ENCODE measurements at places on chromosomes 2 and 18.

DNA sequence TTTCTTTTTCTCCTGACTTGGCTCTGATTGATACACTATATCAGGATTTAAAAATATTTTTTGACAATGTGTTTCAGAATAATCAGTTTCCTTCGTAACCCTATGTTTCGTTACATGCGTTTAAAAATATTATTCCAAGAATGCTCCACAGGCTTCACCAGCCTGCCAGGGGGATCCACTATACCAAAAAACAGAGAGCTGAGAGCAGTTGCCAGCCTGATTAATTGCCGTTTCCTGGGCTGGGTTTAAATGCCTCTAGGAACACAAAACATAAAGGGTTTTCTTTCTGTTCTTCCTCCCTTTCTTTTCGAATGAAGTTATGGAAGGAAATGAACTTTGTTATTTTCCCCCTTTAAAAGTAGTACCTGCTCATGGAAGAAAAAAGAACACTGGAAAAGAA lies 47.9 kb downstream of the LRRFIP1 start:
- no peak for DNase-seq
- peak overlapping the region; percentile 49 for H3K4me3 ChIP-seq
- H3K27me3 ChIP-seq, result no peaks in the 10 kb centered on the region
- peaks cover 47% of the 10 kb centered on the region for H3K4me1 ChIP-seq
- peak overlapping the region; percentile 92 for H3K27ac ChIP-seq

- no peak overlapping the region for H3K27ac ChIP-seq
- H3K36me3 ChIP-seq, result no peaks in the 10 kb centered on the region
- H3K27me3 ChIP-seq, result no peaks in the 10 kb centered on the region
- H3K4me3 ChIP-seq, result no peak overlapping the region
Measured at GRCh38 chr2:109247812-109248211, 118.8 kb downstream of the SH3RF3 start.

DNA sequence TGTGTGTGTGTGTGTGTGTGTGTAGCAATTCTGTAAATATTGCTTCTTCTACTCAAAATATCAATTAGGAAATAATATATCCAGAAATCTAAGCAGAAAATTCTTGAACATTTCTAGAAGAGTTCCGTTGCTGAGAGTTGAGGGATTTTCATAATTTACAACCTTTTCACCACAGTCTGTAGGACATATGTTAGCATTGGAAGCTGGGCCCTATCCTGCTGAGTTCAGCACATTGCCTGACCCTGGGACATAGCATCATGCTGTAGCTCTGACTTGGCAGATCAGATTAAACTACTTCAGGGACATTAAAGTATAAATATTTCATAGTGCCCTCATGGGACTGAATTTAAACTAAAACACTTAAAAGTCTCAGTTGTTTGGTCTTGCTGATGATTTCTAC lies 129.2 kb upstream of the KCNH7 start:
- no peak for DNase-seq
- no peaks in the 10 kb centered on the region for H3K4me1 ChIP-seq
- H3K27ac ChIP-seq, result no peak overlapping the region
- no peak overlapping the region for H3K4me3 ChIP-seq
- H3K27me3 ChIP-seq, result no peaks in the 10 kb centered on the region

DNA sequence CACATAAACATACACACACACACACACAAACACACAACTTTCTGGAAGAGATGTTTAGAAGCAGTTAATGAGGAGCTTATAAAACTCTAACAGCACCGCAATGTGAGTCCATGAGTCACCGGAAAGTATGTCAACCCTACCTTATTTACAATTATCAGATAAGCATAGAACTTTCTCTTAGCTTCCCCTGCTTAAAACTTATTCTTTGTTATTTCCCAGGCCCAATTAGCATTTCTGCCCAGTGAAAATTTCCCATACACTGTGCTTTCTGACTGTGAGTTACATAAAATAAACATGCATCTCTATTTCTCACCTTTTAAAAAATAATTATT lies 737.6 kb downstream of the LRP1B start:
- H3K36me3 ChIP-seq, result no peaks in the 10 kb centered on the region
- H3K27ac ChIP-seq, result no peak overlapping the region
- H3K27me3 ChIP-seq, result no peaks in the 10 kb centered on the region
- no peak for DNase-seq
- no peak overlapping the region for H3K4me3 ChIP-seq

DNA sequence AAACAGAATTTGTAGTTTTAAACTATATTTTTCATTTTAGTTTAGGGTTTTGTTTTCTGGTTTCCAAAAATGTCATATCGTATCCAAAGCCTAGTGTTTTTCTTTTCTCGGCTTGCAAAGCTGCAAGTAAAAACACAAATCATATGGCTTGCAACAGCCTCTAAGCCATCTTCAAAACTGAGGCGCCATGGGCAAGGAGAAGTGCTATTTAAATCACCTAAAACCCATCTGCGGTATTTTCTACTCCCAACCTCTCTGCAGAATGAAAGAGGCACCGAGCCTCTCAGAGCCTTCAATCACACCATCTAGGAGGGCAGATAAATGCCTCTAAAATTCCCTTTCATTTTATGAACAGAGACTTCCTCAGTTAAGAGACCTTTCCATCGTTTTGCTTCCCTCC lies 25.2 kb downstream of the FECH start:
- no peaks in the 10 kb centered on the region for H3K4me1 ChIP-seq
- H3K4me3 ChIP-seq, result no peak overlapping the region
- H3K27me3 ChIP-seq, result no peaks in the 10 kb centered on the region

- H3K36me3 ChIP-seq, result no peaks in the 10 kb centered on the region
- H3K4me1 ChIP-seq, result no peaks in the 10 kb centered on the region
- no peaks in the 10 kb centered on the region for H3K27me3 ChIP-seq
- no peak overlapping the region for H3K4me3 ChIP-seq
- DNase-seq, result no peak
Measured at GRCh38 chr2:164773635-164774034, 68.0 kb downstream of the COBLL1 start.

DNA sequence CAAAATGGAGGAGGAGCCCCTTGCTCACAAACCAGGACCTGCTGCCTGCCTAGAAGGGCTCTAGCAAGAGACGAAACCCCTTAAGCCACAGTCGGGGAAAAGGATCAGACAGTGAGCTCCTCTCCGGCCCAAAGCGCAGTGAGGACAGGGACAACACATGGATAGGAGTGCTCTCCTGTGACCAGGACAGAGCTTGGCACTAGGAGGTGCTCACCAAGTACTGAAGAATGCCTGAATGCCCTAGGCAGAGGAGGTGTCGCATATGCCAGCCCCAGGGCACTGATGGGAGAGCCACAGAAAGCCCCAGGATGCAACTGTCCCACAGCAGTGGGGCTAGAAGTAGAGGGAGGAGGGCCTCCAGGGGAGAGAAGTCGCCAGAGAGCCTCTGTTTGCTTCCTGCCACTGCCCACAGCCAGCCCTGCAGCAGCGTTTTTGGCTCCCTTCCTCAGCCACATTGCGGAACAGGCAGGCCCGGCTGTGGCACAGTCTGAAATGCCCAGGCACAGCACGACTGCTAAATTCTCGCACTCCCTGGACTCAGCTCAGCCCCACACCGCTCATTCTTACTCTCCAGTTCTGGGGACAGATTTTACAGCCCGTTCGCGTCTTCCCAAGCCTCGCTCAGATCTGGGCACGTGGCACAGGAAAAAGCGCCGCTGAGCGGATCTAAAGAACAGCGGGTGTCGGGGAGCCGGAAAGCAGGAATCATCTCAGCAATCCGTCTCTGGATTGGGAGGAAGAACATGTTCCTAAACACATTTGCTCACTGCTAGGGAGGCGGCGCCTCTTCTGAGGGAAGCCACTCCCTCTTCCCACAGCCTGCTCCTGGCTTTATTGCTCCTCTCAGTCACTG lies 98.7 kb upstream of the POU3F3 start:
- no peak overlapping the region for H3K4me3 ChIP-seq
- no peak for DNase-seq
- H3K27ac ChIP-seq, result no peak overlapping the region
- H3K27me3 ChIP-seq, result no peaks in the 10 kb centered on the region

GRCh38 chr2:32063310-32064020 lies at the start of gene SPAST:
Gene SPAST, plus strand, starts transcription at chr2:32063556. Its CDS starts 276 bp downstream, at chr2:32063832.
- peak within 1 kb of the TSS; percentile 94 for H3K4me3 ChIP-seq
- H3K4me1 ChIP-seq, result peaks cover 40% of the 10 kb centered on the region
- H3K27ac ChIP-seq, result peak within 1 kb of the TSS; percentile 77
- H3K36me3 ChIP-seq, result no peaks in the 10 kb centered on the region
- no peaks in the 10 kb centered on the region for H3K27me3 ChIP-seq

GRCh38 chr18:50030146-50030545 lies 164.8 kb downstream of the MYO5B start:
- H3K27me3 ChIP-seq, result no peaks in the 10 kb centered on the region
- no peak for DNase-seq
- no peaks in the 10 kb centered on the region for H3K4me1 ChIP-seq
- H3K36me3 ChIP-seq, result no peaks in the 10 kb centered on the region
- H3K4me3 ChIP-seq, result no peak overlapping the region

DNA sequence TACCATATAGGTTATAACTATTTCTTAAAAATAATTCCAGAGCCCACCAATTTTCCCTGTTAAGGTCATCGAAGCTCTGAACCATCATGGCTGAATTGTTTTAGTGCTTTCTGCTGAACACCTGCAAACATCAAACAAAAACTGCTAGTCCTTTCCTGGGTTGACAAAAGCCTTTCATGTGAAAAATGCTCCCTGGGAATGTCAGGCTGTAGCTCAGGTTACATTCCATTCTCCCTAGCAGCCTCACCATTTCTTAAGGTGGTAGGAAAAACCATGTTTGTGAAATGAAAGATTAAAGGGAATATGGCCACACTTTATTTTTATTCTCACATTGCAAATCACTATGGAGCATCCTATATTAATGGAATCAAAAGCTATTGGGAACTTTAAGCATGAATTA lies 5.7 kb downstream of the TCF4 start:
- no peaks in the 10 kb centered on the region for H3K36me3 ChIP-seq
- H3K4me1 ChIP-seq, result no peaks in the 10 kb centered on the region
- no peak overlapping the region for H3K27ac ChIP-seq
- no peak overlapping the region for H3K4me3 ChIP-seq
- no peaks in the 10 kb centered on the region for H3K27me3 ChIP-seq

DNA sequence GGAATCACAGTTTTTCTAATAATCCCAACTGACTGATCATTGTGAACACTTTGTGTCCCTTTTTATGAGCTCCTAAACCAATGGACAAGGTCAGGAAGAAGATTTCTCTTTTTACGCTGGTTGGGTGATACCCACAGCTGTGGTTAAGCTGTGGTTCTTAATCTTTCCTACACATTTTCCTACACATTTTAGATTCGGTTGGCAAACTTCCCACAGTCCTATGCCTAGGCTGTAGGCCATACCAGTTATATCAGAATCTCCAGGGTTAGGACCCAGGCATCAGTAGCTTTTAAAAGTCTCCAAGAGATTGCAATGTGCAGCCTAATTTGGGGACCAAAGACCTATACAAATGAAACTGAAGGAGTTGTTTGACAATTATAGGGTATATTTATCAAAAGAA lies 203.0 kb downstream of the SP3 start:
- no peaks in the 10 kb centered on the region for H3K4me1 ChIP-seq
- H3K27me3 ChIP-seq, result no peaks in the 10 kb centered on the region
- H3K27ac ChIP-seq, result no peak overlapping the region
- no peaks in the 10 kb centered on the region for H3K36me3 ChIP-seq
- no peak for DNase-seq

- H3K4me1 ChIP-seq, result no peaks in the 10 kb centered on the region
- H3K4me3 ChIP-seq, result no peak overlapping the region
- no peak for DNase-seq
- H3K27ac ChIP-seq, result no peak overlapping the region
- no peaks in the 10 kb centered on the region for H3K36me3 ChIP-seq
Measured at GRCh38 chr2:65403529-65403915, 28.9 kb downstream of the SPRED2 start.

GRCh38 chr2:15798701-15799431 lies 141.5 kb upstream of the MYCN start:
- H3K27me3 ChIP-seq, result no peaks in the 10 kb centered on the region
- DNase-seq, result no peak
- H3K27ac ChIP-seq, result no peak overlapping the region
- no peaks in the 10 kb centered on the region for H3K36me3 ChIP-seq
- no peaks in the 10 kb centered on the region for H3K4me1 ChIP-seq
- H3K4me3 ChIP-seq, result no peak overlapping the region

DNA sequence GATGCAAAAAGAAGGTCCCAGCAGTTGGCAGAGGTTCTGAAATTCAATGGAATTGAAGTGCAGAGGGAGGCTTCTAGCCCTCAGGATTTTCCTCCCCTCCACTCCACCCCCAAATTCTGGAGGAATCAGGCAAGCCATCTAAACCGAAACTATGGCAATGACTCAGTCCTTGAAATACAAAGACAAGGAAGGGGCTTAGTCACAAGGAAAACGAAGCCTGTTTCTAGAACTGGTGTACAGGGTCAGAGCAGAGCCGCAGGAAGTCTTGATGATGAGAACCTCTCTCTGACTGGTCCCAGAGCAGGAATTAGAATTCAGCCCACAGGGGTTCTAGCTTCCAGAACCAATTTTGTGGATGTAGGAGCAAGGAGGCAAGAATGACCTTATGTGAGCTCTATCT lies 111.7 kb upstream of the SCN1A start:
- H3K4me1 ChIP-seq, result no peaks in the 10 kb centered on the region
- no peaks in the 10 kb centered on the region for H3K27me3 ChIP-seq
- no peak for DNase-seq
- H3K27ac ChIP-seq, result no peak overlapping the region

GRCh38 chr2:30346471-30347169 lies 100.4 kb upstream of the LCLAT1 start:
- no peak overlapping the region for H3K4me3 ChIP-seq
- no peaks in the 10 kb centered on the region for H3K27me3 ChIP-seq
- no peak overlapping the region for H3K27ac ChIP-seq
- no peak for DNase-seq
- no peaks in the 10 kb centered on the region for H3K36me3 ChIP-seq
- H3K4me1 ChIP-seq, result no peaks in the 10 kb centered on the region

DNA sequence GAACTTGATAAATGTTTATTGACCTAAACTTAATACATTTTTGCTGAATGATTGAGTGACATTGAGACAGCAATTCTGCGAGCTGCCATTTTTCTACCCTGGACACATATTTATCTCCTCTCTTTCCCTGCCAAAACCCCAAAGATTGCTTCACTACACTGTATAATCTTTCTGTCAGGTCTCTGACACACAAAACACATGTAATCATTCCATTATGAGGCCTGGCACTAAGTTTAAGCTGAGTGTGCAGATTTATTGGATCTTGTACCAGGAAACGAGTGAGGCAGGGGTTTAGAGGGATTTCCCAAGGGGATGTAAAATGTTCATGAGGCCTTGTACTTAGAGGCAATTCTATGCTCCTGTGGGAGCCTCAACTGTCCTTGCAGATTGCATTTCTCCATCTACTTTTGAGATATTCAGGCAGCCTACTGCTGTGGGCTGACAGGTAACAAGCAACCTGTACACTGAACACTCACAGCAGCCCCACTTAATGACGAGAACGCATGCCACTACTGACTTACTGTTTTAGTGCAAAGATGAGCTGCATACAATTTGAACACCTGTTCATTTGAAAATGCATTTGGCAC lies 13.7 kb upstream of the OSR1 start:
- no peak overlapping the region for H3K4me3 ChIP-seq
- no peaks in the 10 kb centered on the region for H3K27me3 ChIP-seq
- no peaks in the 10 kb centered on the region for H3K36me3 ChIP-seq
- no peaks in the 10 kb centered on the region for H3K4me1 ChIP-seq

DNA sequence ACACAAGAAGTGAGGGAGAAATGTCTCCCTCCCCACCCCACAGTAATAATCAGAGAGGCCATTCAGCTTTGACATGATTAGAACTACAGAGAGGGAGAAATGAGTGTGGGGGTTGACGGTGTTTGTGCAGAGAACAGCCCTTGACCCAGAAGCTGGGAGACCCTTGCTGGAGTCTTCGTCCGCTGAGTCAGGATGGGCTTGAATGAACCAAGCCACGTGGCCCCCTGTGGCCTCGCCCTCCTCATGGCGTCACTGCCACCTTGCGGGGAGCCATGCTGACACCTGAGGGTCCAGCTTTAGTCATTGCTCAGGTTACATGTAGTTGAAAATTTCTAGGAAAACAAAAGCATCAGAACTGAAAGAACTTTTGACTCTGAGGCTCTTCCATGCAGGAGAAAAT lies 101.2 kb downstream of the DGKD start:
- H3K4me3 ChIP-seq, result no peak overlapping the region
- H3K27ac ChIP-seq, result no peak overlapping the region
- no peaks in the 10 kb centered on the region for H3K4me1 ChIP-seq
